Naive thymus-derived CD8-positive, alpha-beta T cell (primary cell): ENCODE measurements at places on chromosomes 5 and 9. TPM values are rescaled to one million over a fixed set of nuclear protein-coding genes. Genes with fewer than 3 reads are reported as not detected.

DIPK1B gene
- total RNA-seq = 1.1 TPM

MTAP gene
- total RNA-seq = 46.0 TPM

SPATA31A5 gene
- total RNA-seq = not detected

MTRR gene
- 54.1 TPM for total RNA-seq

CDH10 gene
- total RNA-seq = not detected

CCIN gene
- 0.19 TPM for total RNA-seq

DRD1 gene
- total RNA-seq = not detected

OR13J1 gene
- total RNA-seq = not detected

SLC25A48 gene
- not detected for total RNA-seq

WDR36 gene
- total RNA-seq = 36.7 TPM

APBA1 gene
- total RNA-seq = 1.2 TPM

MATR3 gene
- 272 TPM for total RNA-seq
